ENCODE measurements at places on chromosomes 12 and 14.

DNA sequence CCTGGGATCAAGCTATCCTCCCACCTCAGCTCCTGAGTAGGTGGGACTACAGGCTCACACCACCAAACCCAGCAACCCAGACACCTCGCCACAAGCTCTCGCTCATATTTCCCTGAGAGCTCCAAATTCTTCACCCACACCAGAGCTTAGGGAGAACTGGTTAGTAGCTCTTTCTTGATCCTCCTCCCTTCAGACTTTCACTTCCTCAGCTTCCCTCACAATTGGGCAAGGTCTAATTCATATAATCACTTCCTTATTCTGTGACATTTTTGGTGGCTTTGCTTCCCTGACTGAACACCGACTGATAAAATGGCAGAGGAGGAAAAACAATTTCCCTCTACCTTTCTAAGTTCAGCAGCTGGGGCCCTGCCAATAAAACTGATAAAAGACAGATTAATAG is 88.5 kb downstream of the GXYLT1 start:
- DNase-seq, result no peak

DNA sequence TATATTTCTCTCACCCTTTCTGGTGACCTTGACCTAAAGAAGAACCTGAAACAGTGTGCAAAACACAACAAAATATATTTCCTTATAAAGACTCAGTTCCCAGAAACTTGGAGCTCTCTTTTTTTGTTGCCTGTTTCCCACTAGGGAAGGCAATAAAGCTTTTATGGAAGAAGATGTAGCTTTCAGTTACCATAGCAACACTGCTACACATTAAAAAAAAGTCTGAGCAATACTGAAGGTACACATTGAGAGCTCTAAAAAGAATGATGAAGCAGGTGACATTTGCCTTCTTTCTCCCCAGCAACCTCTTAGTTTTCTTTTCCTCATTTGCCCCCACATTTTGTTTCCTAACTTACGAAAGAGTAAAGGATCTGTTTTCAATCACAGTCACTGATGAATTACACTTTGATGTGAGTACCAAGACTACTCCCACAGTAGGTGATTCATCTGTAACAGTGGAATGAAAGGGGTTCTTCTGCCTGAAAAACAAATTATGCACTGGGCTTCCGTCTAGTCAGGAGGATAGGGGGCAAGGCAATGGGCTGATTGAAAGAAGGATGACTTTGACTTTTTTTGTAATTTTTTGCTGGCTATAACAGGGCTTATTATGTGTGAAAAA is 1.1 kb upstream of the CATSPERB start:
- no peak for DNase-seq

DNA sequence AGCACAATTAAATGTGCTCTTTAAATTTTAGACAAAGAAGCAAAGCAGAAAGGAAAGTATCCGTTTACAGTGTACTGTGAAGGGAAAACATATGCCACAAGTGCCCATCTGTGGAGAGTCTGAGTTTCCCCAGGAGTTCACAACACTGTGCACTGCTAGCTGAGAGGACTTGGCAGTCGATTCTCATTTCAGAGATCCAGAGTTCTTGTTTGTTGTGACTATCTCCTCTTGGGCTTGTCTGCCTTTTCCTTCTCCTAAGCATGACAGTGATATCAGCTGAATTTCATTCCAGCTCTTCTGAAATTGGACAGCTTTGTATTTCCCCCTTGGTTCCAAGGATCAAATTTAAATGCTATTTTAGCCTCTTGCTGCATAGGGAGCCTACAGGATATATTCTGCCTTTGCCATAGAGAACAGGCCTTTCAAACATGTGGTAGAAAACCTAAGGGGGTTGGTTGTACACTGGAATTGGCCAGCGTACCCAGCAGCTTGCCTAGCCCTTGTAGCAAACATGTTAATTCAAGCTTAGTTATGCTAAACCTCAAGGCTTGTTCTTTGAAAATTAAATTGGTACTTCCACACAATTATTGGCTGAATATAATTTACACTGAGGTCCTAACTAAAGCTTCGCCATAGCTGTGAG is 259.2 kb upstream of the NOVA1 start:
- DNase-seq, result no peak

GRCh38 chr12:72144553-72144952 is 127.6 kb upstream of the TRHDE start:
- DNase-seq, result no peak

DNA sequence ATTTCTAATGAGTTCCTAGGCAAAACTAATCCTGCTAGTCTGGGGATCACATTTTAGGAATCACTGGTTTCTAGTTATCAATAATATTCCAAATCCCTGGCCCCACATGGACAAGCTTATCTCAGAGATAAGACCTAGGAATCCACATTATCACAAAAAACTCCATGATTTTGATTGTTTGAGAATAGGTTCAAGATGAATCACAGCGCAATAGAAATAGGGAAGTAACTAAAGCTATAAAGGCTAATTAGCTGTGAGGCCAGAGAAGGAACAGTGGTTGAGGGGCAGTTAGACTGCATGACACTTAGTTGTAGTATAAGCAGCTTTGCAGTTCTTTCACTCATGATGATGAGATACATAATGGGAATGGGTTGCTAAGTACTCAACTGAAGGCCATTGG is 13.1 kb upstream of the ATP5F1B start:
- no peak for DNase-seq

- DNase-seq, result no peak
Measured at GRCh38 chr12:104669851-104670337, 213.1 kb downstream of the CHST11 start.

DNA sequence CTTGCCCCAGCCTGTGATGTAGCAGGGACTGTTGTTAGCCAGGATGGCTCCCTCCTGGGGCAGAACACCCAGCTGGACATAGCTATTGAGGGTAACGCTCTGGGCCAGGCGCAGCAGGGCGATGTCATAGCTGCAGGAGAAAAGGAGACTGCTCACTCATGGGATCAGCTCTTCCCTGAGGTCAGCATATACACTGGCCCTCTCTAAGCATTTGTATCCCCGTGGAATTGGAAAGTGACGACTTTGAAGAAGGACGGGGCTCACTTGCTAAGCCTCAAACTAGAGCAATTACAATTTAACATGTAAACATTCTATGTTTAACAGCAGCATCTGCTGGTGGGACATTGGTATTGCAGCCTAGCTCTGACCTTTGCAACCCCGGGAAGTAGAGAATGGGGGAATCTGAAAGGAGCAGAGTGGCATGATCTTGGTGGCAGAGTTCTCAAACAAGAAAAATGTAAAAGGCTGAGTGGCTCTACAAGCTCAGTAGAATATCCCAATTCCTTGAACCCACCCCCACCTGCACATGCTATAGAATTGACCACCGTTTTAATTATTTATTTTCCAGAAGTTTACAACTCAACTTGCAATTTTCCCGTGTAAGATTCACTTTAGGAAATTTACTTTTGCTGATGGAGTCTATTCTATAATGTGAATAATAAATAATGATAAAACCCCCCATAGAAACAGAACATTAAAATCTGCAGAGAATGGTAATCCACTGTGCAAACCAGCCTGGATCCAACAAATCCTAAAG is 5.0 kb downstream of the CELA1 start:
- peak; percentile 70 for DNase-seq

GRCh38 chr12:77894556-77894955 is 63.9 kb downstream of the NAV3 start:
- DNase-seq, result no peak

GRCh38 chr12:101878243-101878821 is 952 bp downstream of the DRAM1 start:
- peak; percentile 21 for DNase-seq

DNA sequence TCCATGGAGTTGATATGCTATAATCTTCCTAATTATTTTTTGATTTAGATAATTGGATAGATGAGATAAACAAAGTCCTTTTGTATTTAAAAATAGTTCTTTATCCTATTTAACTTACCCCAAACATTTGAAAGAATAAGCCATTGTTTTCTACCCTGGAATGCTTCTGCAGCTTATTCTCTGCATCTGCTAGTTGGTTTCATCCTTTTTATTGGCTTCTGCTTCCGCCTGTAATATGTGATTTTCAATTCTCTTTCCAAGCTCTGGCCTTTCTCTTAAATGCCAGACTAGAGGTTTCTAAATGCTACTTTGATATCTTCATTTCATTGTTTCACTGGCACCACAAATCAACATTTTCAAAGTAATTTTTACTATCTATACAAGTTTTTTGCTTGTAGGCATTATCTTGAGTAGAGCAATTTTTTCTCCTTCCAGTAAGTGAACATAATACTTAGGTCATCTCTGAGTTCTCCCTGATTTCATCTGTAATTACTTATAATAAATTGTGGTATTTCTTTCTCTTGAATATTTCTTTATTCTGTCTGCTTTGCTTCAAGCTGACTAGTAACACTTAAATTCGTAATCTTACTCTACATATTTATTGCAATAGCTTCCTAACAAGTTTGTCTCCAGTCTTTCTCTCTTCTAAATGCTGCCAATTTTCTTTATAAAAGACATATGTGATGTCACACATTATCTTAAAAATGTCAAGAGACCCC is 958.4 kb downstream of the SLC6A15 start:
- DNase-seq, result no peak

GRCh38 chr12:26205941-26206340 is 10.6 kb downstream of the SSPN start:
- DNase-seq, result no peak

GRCh38 chr12:7019043-7019569 is 830 bp upstream of the LPCAT3 start:
- no peak for DNase-seq

GRCh38 chr14:75094896-75095295 is 25.5 kb downstream of the ZC2HC1C start:
- DNase-seq, result no peak

DNA sequence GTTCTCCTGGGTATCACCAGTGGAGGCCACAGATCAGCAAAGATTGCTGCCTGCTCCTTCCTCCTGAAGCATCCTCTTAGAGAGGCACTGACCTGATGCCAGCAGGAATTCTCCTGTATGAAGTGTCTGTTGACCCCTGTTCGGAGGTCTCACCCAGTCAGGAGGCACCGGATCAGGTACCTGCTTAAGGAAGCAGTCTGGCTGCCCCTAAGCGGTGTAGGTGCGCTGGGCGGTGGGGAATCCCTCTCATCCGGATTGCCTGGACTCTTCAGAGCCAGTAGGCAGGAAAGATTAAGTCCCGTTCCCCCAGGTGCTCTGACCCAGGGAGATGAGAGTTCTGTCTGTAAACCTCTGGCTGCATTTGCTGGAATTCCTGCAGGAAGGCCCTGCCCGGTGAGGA is 455.2 kb downstream of the CCDC91 start:
- no peak for DNase-seq

GRCh38 chr14:47208434-47208833 is 467.0 kb downstream of the MDGA2 start:
- no peak for DNase-seq

DNA sequence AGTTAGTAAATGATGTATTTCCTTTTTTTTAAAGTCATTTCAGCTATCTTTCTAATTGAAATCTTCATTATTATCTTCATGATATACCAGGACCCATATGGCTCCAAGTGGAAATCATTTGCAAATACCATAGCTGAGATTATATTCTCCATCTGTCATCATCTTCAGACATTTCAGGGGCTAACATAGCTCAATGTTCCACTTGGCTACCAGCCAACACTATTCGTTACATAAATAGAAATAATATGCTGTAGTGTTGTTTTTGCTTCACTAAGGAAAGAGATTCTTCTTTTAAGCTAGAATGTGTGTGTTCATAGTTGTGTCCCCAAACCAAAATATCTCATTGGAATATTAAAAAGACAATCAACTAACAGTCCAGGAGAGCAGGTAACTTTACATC is 225.1 kb downstream of the DIO2 start:
- no peak for DNase-seq

- peak; percentile 80 for DNase-seq
Measured at GRCh38 chr12:95836185-95836609, 22.6 kb upstream of the SNRPF start.

DNA sequence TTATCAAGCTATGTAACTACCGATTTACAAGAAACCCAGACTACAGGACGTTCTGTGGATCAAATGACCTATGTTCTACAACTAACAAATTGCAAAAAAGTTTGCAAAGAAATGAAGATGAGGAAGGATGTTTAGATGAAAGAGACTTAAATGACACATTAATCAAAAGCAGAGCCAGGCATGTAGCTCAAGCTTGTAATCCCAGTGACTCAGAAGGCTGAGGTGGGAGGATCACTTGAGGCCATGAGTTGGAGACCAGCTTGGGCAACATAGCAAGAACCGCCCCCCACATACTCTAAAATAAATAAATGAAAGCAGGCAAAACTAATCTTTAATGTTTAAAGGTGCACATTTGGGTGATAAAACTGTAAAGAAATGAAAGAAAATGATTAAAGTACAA is 331.9 kb downstream of the BTG1 start:
- DNase-seq, result no peak

- no peak for DNase-seq
Measured at GRCh38 chr12:108777156-108777555, 45.8 kb upstream of the CORO1C start.

GRCh38 chr14:57009585-57010515 is 199.6 kb upstream of the OTX2 start:
- no peak for DNase-seq

DNA sequence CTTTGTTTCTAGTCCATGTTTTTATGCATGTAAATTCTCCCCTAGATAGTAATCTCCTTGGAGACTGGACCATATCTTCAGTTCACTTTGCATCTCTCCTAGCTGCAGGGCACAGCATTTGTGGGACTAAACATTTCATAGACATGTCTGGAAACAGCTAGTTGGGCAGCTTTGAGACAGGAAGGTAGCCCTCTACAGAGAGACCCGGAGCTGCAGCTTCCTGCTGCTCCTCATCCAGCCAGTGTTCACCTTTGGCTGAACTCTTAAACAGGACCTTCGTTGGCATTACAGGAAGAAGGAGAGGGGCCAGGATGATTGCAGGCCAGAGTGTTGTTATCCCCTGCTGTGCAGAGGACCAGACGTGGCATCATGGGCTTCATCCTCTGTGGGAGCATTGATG is 52.9 kb downstream of the GNS start:
- DNase-seq, result peak; percentile 34

DNA sequence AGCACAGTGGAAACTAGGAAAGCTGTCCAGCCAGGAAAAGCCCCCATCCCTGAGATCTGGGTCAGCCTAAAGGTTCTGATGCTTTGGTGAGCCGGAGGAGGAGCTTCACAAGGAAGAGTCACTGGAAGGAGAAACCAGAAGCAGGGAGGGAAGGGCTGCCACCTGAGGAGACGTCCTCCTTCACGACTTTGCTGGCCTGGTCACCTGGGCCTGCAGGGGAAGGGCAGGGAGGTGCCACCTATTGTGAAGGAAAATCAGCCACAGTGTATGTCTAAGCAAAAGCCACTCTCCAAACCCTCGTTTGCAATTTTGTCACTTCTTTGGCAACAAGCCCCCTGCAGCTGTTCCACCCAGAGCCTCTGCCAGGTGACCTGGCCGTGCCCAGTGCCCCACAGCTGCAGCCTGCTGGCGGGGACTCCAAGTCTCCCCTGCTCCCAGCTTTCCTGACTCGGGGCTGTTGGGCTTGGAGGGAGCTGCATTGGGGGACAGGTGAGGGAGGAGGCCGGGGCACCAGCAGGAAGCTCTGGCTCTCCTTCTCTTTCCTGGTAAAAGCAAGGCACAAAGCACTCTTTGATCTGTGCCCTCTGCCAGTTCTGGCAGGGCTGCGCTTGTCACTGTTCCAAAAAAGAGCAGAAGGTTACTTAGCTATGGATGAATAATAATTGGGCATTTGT is 120.9 kb upstream of the BCL2L14 start:
- no peak for DNase-seq
